HAP-1 (cell line): ENCODE measurements at places on chromosomes 11 and 22.

- DNase-seq, result no peak
Measured at GRCh38 chr11:99818991-99819390, 798.2 kb downstream of the CNTN5 start.

DNA sequence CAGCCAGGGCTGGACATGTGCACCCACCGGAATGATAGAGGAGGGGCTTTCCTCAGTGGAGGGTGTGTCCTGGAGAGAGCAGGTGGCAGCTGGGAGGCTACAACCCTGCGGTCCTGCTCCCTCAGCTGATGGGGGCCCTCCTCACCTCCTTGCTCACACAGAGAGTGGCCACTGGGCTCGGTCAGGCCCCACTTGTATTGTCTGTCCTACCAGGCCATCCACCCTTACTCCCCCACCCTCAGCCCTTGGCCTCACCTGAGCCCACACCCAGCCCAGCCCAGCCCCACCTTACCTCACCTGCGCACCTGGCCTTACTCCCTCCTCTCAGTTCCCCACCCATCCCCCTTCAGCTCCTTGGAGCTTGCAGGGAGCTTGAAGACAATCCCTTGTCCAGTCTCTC, 3.1 kb downstream of the TRPM5 start:
- no peak for DNase-seq

DNA sequence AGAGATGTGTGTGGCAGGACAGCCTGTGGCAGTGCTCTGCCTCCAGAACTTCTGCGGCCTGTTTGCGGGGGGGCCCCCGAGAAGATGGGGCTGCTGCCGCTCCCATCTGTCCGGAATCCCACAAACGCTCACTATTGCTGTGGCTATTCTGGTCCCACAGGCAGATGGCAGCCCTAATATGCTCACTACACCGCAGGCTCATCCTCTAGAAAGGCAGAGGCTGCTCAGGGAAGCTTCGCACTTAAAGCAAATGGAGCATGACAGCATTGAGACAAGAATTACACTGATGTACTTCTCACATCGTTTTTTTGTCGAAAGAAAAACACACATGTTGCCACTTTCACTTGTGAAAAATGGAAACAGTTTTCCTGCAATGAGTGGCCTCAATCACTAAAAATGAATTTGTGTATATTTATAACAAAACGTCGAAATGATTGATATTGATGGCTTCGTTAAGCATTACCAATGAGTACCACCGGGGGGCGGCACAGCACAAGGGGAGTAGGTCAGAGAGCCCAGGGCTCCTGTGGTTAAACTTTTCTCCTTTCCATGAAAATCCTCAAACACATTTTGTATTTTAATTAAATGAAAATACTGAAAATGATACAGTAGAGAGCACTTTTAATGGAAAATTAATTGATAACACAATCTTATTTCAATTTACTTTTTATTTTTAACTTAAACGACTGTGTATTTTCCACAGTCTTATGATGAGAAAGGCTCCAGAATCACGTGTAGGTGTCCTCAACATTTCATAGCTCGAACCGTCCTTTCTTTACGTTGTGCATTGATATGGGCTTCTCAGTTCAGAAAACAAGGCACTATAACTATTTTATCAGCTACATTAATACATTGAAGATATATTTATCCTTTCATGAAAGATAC, 69.1 kb downstream of the CTTN start:
- DNase-seq, result peak; percentile 86

- DNase-seq, result no peak
Measured at GRCh38 chr11:44963136-44963535, 12.5 kb upstream of the TP53I11 start.

DNA sequence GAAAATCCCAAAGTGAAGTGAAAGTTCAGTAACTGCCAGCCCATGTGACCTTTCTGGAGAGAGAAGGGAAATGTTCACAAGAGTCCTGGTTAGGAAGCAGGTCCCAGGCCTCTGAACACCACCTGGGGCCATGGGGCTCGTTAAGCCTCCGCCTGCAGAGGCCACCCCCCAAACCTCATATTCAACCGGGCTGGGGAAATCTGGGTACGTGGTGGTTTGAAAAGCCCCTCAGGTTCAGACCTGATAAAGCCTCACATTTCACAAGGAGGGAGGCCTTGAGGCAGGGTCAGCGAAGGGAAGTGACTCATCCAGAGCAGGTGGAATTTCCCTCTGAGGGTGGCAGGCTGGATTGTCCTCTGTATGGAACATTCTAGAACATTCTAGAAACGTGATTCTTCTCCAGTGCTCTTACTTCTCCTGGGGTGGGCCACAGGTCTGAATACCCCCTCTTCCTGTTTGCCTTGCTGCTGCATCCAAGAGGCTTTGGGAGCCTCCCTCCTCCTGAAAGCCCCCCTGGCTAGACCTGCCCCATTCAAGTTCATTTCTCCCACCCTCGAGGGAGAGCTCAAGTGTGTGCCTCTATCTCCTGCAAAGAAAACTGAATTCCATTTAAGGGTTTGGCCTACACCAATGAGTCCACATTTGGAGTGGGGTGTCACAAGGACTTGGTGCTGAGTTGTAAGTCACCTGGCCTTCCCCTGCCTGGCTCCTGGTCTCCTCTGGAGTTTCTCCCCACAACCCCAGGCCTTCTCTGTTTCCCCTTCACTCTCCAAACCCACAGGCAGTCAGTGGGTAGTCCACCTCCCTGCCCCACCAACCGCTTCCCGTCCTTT, 6.3 kb downstream of the FXYD2 start:
- DNase-seq, result no peak

GRCh38 chr11:118914178-118914918, 11.4 kb downstream of the BCL9L start:
- DNase-seq, result no peak

DNA sequence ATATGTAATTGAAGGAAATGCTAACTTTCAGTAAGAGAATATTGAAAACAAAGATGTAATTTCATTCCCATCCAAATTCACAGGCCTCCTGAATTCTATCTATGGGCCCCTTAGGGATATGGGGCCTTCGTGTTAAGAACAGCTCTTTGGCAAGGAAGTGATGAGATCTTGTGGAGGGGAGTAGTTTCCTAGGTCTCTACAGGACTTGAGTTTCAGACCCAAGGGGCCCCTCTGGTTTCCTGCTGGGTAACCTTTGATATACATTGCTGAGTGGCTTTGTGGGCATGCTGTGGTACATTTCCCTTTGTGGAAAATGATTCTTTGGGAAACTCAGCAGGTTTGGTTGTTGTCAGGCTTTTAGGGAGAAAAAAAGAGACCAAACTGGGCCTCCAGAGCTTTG, 6.2 kb downstream of the STIM1 start:
- no peak for DNase-seq

GRCh38 chr11:28860893-28861292, 752.7 kb downstream of the METTL15 start:
- DNase-seq, result no peak
